ENCODE measurements at places on chromosomes 7 and 10.
A peak's percentile ranks its signal among the peaks of the same experiment; 100 is the strongest.

DNA sequence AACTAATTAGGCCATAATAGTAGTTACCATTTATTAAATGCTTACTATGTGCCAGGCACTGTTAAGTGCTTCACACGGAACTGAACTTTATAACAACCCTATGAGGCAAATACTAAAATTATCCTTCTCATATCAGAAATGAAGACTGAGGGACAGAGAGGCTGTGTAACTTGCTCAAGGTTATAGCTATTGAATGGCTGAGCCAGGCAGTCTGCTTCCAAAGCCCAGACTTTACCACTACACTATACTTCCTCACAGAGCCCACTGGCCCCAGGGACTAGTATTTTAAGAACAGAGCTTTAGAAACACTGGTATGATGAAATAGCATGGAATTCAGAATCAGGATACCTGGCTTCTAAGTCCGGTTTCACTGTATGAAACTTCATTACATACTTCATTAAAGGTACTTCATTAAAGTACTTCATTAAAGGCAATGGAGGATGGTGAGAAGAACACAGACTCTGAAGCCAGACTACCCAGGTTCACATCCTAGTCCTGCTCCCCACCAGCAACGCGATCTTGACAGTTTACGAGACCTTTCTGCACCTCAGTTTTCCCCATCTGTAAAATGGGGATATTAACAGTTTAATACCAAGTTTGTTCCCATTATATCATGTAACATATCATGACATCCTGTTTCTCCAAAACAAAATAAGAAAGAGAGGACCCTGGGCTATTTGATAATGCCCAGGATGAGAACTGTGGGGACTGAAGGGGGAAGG, 19.6 kb downstream of the ANXA11 start:
- no peak for DNase-seq

DNA sequence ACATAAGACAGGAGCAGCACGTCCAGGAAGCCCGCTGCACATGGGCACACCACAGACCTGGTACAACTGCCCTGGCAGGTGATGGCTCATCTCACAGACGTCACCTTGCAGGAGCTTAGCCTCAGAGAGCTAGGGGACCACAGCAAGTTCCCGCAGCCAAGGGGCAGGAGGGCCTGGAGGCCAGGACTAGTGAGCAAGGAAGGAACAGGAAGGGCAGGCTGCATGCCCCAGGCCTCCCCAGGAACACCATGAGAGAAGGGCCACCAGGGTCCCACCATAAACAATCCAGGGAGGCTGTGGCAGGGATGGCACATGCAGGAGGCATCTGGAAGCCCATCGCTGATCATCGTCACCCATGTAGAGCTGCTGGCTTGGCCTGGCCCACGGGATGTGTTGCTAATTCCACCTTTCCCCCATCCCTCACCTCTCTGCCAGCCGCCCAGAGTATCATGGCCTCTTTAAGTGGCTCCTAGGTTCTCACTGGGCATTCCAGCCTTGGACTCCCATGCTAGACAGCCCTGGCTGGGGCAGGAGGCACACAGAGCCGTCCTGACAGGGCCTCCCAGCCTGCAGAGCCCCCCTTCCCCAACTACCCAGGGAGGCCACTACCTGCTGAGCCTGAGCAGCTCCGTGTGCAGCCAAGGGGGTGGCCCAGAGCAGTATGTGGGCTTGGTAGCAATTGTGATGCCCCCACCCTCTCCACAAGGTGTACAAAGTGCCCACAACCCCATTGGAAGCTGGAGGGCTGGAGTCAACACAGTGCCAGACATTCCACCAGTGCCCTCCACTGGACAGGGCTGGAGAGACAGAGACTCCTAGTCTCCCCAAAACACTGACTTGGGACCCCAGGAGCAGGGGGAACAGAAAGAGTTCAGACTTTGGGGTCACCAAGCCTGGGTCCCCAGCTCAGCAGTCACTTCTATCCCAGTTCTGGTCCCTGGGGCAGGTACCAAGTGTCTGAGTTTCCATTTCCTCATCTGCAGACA, 35.5 kb downstream of the GRID1 start:
- no peak for DNase-seq

DNA sequence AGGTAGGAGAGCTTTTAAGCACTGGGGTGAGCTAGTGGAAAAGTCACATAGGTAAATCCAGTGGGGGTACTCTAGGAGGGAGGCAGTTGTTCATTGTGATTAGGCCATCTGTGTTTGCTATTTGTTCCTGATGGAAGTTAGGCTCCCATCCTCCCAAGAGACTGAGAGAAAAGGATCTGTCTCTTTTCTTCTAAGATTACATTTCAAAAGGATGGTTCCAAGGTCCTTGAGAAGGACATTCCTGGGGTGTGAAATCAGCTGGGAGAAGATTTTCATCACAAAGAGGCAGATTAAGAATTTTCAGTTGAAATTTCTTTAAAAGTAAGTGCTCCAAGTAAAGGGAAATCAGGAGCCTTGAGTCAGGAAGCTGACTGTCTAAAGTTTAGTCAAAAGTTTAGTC, 210.8 kb upstream of the CSTF2T start:
- no peak for DNase-seq

DNA sequence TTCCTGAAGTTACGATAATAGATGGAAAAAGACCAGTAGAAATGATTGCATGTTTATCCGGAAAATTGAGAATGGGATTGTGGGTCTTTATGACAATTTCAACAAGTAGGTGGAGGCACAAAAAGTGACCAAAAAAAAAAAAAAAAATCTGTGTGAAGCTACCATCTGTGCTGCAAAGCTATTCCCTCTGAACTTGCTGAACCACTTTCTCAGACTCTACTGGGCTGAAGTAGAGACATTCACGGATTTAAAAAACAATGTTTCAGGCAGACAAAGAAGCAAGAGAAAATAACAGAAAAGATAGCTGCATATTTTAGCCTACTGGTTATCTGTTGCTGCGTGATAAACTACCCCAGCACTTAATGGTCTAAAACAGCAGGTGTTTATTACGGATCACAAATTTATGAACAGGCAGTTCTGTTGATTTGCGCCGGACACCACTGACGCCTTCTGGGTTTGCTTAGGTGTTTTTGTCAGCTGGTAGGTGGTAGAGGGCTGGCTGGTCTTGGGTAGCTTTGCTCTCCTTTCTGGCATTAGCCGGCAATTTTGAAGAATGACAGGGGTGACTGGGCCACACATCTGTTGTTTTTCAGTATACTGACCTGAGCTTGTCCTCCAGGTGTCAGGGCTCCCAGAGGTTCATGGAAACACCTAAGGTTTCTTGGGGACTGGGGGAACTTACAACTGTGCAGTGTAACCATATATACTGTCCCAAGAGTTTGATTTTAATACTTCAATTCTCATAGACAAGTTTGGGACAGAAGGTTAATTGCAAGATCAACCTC, 665.1 kb downstream of the CCSER2 start:
- DNase-seq, result no peak

DNA sequence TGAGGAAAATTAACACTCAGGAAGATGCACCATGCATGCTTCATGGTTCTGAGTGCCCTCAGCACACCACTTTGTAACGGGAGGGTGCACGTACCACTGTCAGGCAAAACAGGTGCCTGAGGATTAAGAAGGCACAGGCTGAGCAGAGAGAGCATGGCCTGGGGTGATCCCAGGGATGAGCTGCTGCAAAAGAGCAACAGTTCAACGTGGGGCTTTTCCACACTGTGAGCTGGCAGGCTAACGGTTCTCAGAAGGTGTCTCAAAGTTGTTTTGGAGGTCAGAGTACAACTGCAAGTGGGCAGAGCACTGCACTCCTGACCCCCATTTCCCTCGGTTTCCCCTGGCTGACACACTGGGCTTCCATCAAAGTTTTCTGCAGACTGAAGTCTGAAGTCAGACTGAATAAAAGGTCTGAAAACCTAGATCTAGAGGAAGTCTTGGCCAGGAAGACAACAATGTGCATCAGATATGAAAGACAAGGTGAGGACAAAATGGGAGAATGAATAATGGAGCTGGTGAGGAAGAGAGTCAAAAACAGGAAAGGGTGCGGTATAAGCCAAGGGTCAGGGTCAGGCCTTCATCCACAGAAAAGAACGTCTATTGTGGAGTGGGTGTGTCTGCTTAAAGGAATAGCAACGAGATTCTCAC, 20.5 kb downstream of the ZNF438 start:
- no peak for DNase-seq

DNA sequence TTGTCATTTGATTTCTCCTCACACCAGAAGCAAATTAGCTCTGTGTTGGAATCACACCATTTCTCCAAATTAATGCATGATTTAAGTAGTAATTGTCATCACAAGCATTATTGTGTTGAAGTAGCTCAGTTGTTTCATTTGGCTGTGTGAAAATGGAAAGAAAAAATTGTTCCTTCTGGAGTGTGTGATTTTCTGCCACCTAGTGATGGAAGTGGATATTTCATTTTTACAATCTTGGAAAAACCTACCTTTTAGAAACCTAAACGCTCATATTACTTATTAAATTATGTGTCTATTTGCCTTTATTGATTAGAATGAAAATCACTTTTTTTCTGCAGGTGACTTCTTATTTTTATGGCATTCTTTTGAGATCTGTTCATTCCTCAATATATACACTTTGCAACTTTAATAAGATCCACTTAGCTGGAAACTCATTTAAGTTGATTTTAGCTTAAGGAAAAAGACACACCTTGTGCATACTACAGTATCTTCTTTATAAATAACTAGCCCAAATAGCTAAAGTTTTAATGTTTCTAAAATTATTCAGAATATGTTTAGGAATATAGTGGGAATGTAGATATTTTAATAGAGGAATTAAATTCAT, 50.0 kb downstream of the SRI start:
- DNase-seq, result no peak

DNA sequence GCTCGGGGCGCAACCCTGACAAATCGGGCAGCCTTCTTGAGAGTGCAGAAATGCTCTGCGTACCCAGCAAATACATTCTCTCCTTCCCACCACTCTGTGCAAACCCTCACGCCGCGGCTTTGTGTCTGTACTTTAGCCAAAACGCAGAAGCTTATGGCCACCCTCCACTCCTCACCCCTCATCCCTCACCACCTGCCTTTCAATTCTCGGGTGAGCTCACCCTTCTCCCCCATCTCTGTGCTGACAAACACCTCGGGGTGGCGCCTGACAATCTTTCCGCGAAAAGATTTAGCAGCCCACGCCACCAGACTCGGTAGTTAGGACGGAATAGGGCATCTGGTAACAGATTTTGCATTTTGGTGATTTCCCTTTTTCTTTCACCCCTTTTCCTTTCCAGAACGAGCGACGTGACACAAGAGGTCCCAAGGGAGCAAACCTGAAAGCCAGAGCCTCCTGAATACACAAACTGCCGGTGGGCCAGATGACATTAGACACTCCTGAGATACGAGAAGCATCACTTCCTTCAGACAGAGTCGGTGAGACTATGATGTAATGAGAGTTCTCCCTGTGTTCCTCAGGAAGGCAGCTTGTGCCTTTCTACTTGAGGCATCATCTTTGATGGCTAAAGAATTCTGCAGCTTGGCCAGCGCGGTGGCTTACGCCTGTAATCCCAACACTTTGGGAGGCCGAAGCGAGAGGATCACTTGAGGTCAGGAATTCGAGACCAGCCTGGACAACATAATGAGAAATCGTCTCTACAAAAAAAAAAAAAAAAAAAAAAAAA, 671 bp upstream of the ATAD1 start:
- DNase-seq, result no peak

DNA sequence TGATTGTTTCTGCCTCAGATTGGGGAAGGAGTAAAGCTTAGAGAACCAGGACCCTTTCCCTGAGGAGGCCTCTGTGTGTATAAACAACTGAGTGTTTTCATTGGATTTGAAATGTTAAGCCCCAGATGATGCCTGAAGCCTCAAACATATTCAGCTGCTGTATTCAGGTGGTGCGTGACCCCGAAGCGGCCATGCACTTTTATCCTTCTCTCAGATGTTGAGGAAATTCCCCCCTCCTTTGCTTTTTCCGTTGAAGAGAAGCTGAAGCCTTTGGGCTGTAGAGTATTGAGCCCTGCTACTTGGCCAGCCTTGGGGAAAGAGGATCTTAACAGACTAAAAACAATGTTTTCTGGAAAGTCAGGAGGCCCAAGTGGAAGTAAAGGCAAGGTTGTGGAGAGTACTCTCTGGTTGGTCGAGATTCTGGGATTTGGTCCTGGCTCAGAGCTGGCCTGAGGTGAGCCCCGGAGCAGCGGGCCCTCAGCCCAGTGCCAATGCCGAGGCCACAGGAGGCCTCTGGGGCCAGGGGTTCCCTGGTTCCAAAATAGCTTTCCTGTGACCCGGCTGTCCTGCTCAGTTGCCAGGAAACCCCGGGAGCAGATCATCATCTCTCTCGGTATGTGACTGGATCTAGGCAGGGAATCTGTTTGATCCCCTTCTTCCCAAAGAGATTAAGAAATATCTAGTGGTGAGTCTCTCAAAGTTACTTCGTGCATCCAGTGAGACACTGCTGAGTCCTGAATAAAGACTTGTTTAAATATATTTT, 22.5 kb downstream of the FKBP6 start:
- DNase-seq, result no peak

DNA sequence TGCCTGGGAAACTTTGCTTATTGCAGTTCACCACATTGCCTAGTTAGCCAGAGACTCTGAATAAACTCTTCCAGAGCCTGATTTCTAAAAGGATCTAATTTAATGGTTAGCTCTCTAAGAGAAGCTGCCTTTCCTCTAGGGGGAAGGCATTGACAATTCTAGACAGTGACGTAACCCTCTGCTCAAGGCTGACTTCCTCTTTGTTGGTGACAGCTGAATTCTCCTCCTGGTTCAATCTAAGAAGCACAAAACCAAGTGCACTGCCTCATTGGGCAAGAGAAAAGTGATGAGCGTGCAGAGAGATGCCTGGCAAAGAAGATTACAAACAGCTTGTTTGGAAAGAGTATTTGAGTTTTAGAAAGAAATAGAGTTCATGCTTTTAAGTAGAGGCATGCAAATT, 102.7 kb downstream of the MACC1 start:
- DNase-seq, result peak; percentile 43

DNA sequence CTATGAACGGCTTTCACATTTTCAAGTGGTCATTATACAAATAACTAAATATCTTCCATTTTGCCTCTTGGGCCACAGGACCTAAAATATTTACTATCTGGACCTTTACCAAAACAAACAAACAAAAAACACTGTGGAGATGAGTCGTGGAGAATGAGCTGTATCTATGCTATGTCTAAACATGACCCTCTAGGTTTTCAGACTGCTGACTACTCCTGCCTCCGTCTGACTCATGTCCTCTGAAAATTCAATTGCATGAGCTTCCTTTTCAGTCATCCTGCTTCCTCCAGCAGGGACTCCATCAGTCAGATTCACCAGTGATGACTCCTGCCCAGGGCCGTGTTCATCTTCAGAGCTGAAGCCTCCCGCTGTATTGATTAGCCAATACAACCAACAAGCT, 96.8 kb downstream of the COL28A1 start:
- no peak for DNase-seq

DNA sequence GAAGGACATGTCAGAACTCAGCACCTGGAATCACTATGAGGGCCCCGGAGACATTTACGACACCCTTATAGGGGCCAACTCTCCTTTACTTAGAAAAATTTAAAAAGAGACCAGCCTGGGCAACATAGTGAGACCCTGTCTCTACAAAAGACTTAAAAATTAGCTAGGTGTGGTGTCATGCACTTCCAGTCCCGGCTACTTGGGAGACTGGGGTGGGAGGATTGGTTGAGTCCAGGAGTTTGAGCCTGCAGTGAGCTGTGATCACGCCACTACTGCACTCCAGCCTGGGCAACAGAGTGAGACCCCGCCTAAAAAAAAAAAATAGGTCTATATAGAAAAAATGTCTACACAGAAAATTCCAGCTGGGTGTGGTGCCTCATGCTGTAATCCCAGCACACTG, 7.5 kb upstream of the CYTH3 start:
- DNase-seq, result no peak

GRCh38 chr10:126909147-126909546, 3.9 kb downstream of the DOCK1 start:
- DNase-seq, result no peak

All from HL-60 (cell line).